Left ventricle myocardium inferior (tissue), 1 donor: ENCODE measurements at places on chromosomes 2 and 18. TPM values are rescaled to one million over a fixed set of nuclear protein-coding genes. Genes with fewer than 3 reads are reported as not detected.

IL1F10 gene
- total RNA-seq, result not detected

- DNase-seq, result no peak
These were observed 8.8 kb upstream of the POMC start for GRCh38 chr2:25177211-25177611.

GRCh38 chr2:120764991-120765677, 29.5 kb downstream of the GLI2 start:
- DNase-seq, result peak; percentile 52

DNA sequence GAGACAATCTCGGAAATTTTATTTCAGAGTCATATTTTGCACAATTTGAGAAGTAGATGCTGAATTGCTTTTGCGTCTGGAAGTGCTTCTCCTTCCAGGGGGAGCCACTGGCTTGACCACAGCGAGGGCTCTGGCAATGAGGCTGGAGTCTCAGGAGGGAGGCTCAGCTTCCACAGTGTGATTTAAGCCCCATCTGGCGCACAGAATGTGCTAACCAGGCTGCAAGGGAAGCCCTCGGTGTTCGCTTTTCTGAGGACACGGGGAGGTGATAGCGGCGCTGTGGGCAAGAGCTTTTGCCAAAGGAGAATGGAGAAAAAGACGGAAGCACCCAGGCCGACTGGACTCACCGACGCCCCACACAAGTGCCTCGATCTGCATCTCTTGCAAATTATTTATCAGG, 52.4 kb downstream of the ADI1 start:
- no peak for DNase-seq

- DNase-seq, result no peak
These were observed 201.2 kb downstream of the LRP1B start for GRCh38 chr2:141929331-141930252.

GKN2 gene
- total RNA-seq, result not detected

- DNase-seq, result no peak
These were observed 12.4 kb upstream of the IGFBP2 start for GRCh38 chr2:216620786-216621185.

ACSL3 gene
- total RNA-seq, result 50.1 TPM

GRCh38 chr2:217736776-217737550, 265.8 kb downstream of the TNS1 start:
- DNase-seq, result no peak

NLRC4 gene
- 0.96 TPM for total RNA-seq

DNA sequence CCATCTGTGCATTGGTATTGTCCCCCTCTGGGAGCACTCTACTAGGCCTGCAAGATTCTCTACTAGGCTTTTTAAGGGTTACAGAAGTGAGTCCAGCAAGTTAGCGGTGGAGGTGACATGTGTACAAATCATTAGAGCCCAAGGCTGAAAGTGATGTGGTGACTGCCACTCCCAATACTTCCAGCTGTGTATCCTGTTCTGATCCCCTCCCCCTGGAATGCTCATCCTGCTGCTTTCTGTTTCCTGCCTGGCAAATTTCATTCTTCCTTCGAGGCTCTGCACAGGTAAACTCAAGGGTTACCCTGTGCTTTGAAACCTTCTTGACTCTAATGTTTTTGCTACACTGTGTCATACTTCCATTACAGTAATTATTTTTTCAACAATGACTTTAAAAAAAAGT, 258.5 kb upstream of the REV1 start:
- no peak for DNase-seq

DNA sequence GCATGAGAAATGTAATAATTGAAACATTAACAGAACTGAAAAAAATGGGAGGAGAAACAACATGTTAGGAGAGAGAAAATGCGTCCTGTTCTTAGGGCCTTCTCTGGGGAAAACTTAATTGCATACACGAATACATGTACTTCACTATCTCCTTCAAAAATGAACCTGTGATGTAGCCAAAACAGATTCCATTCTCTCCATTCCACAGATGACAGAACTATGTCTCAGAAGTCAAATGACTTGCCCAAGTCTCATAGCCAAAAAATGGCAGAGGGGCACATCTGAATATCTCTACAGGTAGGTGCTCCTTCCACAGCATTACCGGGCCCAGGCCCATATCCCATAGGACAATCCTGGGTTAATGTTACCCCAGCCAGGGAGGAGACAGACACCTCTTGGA, 3.9 kb upstream of the DCTN1 start:
- DNase-seq, result no peak

DNA sequence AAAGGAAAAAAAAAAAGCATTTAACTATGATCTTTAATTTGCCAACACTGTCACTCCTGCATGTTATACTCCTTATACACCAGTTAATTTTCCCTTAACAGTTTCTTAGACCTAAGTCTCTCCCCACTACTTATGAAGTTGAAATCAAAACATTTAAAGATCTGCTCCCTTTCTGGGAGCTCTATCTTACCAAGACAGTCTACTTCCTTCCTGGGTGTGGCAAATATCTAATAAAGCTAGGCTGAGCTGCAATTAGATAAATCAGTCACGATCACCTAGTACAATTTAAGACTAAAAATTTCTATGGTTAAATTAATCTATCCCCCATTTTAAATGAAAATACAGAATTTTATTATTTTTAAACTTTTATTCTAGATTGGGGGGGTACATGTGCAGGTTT, 33.4 kb downstream of the PUM2 start:
- DNase-seq, result no peak

STAM2 gene
- total RNA-seq, result 27.8 TPM

GRCh38 chr2:202871300-202872141, at the start of gene ICA1L:
Gene ICA1L (minus strand): TSS chr2:202871766. CDS start chr2:202829009, 42,757 bp downstream.
- peak; percentile 70 for DNase-seq

GRCh38 chr2:18117592-18117991, 239.1 kb downstream of the KCNS3 start:
- no peak for DNase-seq

DSEL gene
- total RNA-seq, result 1.6 TPM

- DNase-seq, result no peak
These were observed 741.2 kb upstream of the FAM98A start for GRCh38 chr2:34340307-34340706.

GRCh38 chr2:151165105-151165684, 96.5 kb downstream of the RBM43 start:
- DNase-seq, result no peak
